CD8-positive, alpha-beta memory T cell (primary cell): ENCODE measurements at places on chromosomes 1 and 21.
A peak's percentile ranks its signal among the peaks of the same experiment; 100 is the strongest.

- DNase-seq, result peak; percentile 46
Measured at GRCh38 chr21:42423197-42423675, 19.5 kb downstream of the UBASH3A start.

- DNase-seq, result no peak
Measured at GRCh38 chr1:154474802-154475201, 27.2 kb upstream of the TDRD10 start.

DNA sequence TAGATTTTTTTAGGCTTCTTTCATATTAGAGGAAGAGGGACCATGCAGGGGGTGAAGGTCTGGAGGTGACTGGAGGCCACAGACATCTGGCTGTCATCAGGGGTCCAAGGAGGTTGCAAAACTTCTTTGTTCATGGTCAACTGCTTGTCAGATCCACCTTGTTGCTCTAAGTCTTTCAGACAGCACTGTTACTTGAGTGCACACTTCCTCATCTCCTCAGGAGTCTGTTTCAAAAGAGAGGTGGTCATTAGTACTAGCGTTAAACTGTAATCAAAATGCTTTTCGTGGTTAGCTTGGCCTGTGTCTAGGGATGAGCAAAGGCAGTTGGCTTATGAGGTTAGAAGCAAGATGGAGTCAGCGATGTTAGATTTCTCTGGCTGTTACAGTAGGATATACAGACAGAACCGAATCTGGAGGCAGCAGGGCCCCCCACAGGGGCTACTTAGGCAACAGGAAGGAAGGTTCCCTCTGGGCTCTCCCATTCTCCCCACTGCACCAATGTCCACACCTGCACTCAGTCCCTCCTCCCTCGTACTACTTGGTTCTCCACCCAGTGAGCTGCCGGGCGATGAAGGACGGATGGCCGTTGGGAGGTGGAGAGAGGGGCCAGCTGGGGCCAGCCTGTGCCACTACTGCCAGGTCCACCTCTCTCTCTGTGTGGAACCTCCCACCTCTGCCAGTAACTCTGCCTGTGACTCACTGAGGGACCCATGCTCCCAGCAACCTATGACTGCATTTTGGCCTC is 57.2 kb downstream of the TOR1AIP2 start:
- DNase-seq, result no peak

DNA sequence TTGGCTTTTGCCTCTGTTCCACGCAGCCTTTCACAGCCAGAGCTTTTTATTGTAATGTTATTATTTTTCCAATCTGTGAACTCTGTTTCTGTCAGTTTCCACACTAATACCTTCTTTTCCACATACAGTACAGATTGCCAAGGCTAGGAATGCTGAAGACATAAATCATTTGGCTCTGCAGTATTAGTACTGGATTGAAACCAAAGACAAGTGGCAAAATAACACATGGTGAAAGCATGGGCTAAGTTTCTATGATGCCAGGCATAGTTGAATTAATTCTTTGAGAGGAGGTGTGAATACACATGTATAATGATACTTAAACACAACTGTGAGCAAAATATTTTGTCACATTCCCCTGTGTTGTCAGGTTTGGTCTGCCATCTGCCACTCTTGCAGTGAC is 73.5 kb downstream of the TMEM200B start:
- DNase-seq, result no peak

GRCh38 chr1:195738966-195739650 is 869.1 kb downstream of the KCNT2 start:
- no peak for DNase-seq

DNA sequence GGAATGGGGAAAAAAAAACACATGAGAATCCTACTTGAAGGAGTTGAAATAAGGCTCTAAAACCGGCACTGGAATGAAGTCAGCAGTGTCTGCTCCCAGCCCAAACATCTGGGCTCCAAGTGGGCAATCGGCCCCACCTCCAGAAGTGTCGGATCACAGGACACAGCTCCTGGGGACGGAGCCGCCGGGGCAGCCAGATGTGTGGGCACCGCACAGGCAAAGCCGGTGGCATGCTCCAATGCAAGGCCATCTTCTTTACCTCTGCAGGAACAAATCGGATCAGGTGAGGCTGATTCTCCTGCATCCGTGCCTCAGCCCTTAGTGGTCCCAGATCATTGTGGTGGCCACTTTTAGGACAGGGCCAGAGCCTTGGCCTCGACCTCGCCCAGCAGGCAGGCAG is 156.7 kb downstream of the PRDM16 start:
- no peak for DNase-seq

- DNase-seq, result no peak
Measured at GRCh38 chr1:246776923-246777322, 52.7 kb downstream of the SCCPDH start.

- no peak for DNase-seq
Measured at GRCh38 chr1:7994827-7995226, 31.3 kb downstream of the ERRFI1 start.

DNA sequence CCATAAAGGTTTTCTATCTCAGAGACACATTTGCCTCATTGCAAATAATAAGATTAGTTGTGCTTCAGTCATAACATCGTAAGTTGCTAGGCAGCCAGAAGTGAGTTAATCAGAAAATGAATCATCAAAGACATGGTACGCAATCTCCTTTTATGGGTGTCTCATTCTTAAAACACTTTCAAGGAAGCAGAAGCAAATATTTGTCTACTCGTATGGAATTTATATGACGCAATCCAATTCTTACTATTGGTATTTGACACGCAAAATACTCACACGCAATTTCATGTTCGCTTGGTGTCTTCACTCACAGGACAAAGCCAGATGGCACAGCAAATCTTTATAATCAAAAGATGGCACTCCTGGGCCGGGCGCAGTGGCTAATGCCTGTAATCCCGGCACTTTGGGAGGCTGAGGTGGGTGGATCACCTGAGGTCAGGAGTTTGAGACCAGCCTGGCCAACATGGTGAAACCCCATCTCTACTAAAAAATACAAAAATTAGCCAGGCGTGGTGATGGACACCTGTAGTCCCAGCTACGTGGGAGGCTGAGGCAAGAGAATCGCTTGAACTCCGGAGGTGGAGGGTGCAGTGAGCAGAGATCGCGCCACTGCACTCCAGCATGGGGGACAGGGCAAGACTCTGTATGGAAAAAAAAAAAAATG is 56.4 kb downstream of the HLCS start:
- DNase-seq, result no peak

DNA sequence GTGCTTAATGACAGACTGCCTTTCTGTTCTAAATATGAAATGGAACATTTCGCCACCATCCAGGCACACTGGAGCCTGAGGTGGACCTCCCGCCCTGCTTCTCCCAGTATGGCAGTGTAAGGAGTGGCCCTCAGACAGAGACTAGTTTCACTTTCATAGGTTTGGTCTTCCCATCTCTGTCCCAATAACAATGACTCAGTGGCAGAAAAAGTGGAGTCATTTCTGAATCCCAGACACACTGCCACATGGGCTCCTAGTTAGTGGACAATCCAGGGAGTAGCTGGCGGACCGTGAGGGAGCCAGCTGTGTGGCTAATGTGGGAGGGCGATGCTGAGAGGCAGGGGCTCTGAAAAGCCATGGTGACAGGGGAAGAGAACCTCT is 95.6 kb upstream of the TSPAN2 start:
- DNase-seq, result no peak

- no peak for DNase-seq
Measured at GRCh38 chr1:232880354-232880753, 70.1 kb upstream of the NTPCR start.

- no peak for DNase-seq
Measured at GRCh38 chr1:172498857-172499256, 34.1 kb upstream of the SUCO start.

DNA sequence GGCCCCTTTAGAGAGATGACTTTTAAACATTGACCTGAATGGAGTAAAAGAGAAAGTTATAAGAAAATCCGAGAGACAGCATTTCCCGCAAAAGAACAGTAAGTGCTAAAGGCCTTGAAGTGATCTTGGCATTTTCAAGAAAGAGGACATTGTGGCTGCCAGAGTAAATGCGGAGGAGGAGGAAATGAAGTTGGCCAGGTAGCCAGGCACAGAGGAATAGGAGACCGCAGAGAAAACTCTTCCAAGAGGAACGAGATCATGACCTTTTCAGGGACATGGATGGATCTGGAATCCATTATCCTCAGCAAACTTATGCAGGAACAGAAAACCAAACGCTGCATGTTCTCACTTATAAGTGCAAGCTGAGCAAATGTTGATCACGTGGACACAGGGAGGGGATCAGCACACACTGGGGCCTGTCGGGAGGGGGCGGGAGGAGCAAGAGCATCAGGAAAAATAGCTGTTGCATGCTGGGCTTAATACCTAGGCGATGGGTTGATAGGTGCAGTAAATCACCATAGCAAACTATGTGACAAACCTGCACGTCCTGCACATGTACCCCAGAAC is 49.7 kb downstream of the EEIG2 start:
- DNase-seq, result no peak

- peak; percentile 52 for DNase-seq
Measured at GRCh38 chr1:23810818-23811540, 10.4 kb upstream of the GALE start.

DNA sequence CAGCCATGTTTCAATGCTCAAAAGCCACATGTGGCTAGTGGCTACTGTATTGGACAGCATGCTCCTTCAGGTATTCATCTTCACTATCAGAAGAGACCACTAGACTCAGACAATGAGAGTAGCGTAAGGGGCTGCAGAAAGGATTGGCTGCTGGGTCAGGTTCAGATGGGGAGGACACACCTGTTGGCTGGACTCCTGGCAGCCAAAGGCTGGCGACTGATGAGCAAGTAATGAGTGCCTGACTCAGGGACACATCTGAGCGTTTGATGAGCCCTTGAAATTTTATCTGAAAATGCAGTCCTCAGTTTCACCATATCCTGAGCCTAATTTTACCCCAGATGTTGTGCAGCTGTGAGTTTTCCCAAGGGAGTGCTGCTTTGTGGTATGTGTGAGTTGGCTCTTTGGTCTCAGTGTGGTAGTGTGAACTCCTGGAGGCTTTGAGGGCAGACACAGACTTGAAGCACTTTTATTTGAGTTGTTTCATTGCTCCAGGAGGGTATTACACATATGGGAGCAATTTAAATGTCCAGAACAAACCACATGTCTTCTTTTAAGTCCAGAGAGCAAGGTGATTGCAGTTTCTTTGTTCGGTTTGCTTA is 9.6 kb downstream of the ST6GALNAC3 start:
- DNase-seq, result no peak

DNA sequence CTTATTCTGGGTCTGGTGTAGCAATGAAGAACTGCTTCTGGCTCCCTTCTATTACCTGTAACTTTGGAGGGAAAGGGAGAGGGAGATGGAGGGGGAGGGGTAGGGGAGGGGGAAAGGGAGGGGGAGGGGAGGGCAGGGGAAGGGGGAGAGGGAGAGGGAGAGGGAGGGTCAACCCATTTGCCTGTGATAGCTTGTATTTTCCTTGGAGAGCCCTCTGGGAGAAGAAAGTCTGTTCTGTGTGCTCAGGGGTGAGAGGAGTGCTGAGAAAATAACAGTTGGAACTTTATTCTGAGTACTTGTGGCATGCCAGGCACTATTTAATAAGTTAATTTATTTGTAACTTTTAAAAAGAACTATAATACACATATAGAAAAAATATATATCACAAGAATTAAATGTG is 70.7 kb upstream of the TSPAN2 start:
- no peak for DNase-seq

DNA sequence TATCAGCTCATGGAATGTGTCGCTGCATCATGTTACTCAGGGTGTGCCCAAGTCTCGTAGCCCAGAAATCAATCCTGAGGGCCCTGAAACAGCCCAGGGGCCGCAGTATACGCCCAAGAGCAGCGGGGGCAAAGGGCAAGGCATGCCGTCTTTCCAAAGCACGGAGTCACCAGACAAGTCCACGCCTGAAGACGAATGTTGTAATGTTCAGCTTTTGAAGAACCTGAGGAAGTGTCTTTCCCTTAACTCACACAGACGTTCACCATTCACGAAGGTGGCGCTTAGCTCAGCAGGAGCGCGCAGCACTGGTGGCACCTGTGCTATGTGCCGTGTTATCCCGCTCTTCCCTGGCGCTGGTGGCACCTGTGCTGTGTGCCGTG is 18.8 kb upstream of the PWP2 start:
- DNase-seq, result no peak

GRCh38 chr1:174968750-174969244 is 30.9 kb upstream of the CACYBP start:
- DNase-seq, result no peak

GRCh38 chr1:85683292-85684025 is 24.8 kb downstream of the ZNHIT6 start:
- DNase-seq, result no peak
